ENCODE measurements at places on chromosomes 7 and 10. TPM values are rescaled to one million over a fixed set of nuclear protein-coding genes. Genes with fewer than 3 reads are reported as not detected.

DNA sequence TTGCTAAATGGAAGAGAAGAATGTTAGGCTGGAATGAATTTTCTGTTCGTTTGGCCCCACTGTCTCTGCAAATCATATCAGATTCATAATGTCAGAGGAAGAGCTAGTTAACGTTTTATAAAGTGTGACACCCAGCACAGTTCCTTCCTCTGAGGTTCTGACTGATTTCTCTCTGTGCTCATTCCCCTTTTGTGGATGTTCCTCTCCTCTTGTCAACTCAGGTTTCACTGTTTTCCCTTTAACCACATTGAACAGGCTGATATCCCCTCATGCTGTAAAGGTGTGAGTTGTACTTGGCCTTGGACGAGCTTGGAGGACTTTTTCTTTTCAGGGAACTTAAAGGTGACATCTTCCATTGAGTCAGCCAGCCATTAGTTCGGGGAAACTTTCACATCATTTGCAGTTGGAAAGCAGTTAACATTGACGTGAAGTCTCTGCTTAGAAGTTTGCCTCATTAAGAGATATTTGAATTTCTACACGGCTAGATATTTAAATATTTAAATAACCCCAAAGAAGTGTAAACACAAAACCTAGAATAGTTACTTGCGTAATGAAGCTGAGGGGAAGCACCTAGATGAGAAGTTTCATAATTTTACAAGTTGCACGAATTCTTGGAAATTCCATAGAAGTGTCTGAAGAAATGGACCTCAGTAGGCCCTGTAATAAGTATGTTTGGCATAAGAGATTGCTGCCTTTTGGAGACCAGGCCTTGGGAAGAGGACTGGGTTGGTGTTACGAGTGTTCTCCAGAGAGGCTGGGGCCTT, 101.5 kb upstream of the EGR2 start:
- no peak for DNase-seq

DNA sequence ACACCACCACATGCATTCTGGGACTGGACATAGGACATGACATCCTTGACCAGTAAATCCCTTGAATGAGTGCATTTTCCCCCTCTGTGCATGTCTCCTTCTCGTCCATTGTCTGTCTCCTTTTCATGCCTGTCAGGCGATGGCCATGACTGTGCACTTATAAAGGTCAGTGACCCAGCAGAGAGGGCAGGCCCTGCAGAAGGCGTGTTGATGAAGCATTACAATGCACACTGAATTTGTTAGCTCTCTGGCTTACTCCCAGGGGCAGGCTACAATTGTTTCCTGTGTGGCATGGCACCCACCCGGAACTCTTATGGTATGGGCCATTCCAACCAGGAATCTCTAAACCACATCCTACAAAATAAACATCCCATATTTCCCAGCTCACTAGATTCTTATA, 71.1 kb downstream of the SAMD9 start:
- no peak for DNase-seq

Gene PAPOLB
- 0.11 TPM for total RNA-seq

- no peak for DNase-seq
Observed at GRCh38 chr7:111954474-111955381, 251.5 kb downstream of the DOCK4 start.

GRCh38 chr7:112167147-112167546, 39.1 kb downstream of the DOCK4 start:
- no peak for DNase-seq

Gene COMTD1
- 52.4 TPM for total RNA-seq

Gene INA
- total RNA-seq: not detected

- no peak for DNase-seq
Observed at GRCh38 chr7:112504093-112504695, 23.4 kb downstream of the LSMEM1 start.

Gene FKBP6
- total RNA-seq: not detected

Gene PLPP4
- total RNA-seq: not detected

DNA sequence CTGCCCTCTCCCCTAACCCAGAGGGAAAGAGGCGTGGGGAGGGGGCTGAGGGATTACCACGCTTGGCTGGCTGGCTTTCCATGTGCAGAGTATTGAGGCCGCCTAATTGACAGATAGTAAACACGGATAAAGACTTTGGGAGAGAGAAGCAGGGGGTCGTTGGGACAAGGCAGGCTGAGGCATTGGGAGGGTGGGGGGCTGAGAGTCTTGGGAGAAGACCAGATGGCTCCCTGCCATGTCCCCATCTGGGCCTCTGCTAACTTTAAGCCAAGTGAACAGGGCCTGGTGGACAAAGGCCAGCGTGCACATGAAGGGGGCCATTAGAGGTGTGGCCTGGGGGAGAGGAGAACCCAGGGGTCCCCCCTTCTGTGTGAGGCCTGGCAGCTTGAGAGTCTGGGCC, 55.4 kb upstream of the MXI1 start:
- DNase-seq: no peak

- DNase-seq: no peak
Observed at GRCh38 chr10:6445671-6446316, 134.3 kb downstream of the PRKCQ start.

Gene OR2A5
- not detected for total RNA-seq

DNA sequence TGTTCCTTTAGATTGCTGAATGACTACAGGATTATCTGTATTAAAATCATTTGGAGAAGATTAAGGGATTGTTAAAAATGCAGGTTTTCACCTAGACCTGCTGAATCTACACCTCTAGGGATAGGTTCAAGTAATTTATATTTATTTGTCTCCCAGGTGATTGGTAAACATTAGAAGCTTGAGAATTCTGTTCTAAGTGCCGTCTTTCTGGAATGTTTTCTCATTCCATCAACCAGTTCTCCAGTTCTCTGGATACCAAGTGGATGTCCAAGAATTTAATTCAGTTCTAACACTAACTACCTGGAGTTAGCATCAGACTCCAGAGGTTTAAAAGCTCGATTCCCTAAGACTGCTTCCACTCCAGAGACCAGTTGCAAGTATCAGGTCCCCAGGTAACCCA, 110.9 kb downstream of the PRTFDC1 start:
- no peak for DNase-seq

Gene METTL2B
- 13.3 TPM for total RNA-seq

GRCh38 chr7:127383123-127383835, 9.2 kb downstream of the ZNF800 start:
- no peak for DNase-seq
